ENCODE measurements at places on chromosomes 1 and 21.

GRCh38 chr1:212060632-212061472, 25.3 kb downstream of the DTL start:
- no peak for DNase-seq

- peak; percentile 93 for DNase-seq
Measured at GRCh38 chr1:25239681-25240541, 7.3 kb downstream of the RSRP1 start.

GRCh38 chr1:20626524-20626923, 6.7 kb upstream of the PINK1 start:
- DNase-seq, result no peak

- DNase-seq, result no peak
Measured at GRCh38 chr1:66984491-66984890, 59.7 kb downstream of the MIER1 start.
